NCI-H1694 treated with DMSO at 0.1 percent for 48 hours (cell line): ENCODE measurements at places on chromosomes 4 and X.

- no peak for DNase-seq
Measured at GRCh38 chr4:101774807-101775206, 15.7 kb upstream of the BANK1 start.

DNA sequence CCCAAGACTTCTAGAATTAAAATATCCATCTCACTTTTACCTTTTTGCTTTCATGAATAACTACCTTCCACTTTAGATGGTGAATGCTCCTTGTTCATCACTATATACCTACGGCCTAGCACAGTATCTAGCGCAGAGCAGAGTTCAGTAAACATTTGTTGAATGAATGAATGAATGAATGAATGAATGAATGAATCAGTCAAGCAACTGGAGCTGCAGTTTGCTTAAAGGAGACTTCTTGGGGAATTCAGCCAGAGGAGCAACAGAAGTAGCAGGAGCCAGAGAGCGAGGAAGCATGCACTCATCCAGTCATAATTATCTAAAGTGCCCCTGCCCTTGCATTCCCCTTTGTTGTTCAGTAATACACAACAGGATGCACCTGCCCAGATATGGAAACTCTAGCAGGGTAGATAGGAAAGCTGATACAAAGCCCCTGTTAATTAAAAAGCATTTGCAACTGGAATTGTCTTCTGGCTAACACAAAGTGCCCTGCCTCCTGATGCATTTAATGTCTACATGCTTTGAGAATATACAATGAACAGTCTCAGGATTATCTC lies 103.0 kb upstream of the MBNL3 start:
- no peak for DNase-seq

DNA sequence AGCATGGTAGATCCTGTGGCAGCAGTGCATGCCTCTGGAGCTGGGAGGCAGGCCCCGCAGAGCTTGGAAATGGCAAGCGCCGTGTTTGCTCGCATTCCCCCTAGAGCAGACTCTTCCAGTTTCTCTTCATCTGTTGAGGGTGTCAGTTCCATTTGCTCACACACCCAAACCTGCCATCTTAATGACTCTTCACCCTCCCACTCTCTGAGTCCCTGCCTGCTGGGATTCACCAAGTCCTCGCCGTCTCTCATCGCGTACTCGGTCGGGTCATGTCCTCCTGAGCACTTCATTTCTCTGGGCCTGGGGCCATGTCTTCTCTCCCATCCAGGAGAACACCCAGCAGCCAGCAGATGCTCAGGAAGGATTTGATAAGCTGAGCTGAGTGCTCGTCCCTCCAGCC lies 16.9 kb downstream of the ZBTB49 start:
- no peak for DNase-seq

DNA sequence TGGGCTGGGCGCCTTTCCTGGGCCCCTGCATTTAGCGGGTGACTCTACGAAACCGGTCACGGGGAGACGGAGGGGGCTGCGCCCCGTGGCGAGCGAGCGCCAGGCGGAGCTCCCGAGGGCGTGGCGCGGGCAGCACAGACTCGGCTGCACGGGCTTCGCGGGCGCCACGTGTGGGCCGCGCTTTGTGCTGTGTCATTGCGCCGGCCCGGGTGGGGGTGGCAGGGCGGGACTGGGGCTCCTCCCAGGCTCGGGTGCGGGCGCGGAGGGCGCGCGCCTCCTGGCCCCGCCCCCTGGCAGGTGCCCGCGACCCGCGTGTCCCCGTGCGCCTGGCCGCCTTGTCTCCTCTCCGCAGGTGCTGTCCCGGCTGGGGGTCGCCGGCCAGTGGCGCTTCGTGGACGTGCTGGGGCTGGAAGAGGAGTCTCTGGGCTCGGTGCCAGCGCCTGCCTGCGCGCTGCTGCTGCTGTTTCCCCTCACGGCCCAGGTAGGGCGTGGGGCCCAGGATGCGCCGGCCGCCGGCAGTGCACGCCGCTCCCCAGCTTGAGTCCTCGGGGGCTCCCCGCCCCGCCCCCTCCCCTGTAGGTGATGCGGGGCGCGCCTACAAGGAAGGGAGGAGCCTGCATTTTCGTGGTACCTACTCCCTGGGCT lies 651 bp downstream of the UCHL1 start:
- peak; percentile 17 for DNase-seq

- no peak for DNase-seq
Measured at GRCh38 chrX:125826080-125826479, 340.0 kb downstream of the DCAF12L2 start.

DNA sequence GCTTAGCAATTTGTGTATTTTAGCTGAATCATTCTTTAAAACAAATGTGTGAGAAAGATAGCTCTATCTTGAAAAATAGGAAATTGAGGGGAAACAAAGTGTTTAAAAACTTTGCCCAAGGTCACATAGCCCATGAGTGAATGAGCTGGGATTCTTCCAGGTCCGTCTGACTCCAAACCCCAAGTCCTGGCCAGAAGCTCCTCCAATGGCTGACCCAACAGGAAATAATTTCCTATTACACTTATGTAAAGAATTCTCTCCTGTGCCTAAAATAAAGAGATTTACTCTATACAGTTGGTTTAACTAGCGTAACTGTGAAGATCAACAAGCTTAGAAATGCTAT lies 287.6 kb downstream of the ARHGAP24 start:
- no peak for DNase-seq

- no peak for DNase-seq
Measured at GRCh38 chr4:56843421-56843899, 22.0 kb upstream of the SPINK2 start.
